ENCODE measurements at places on chromosomes 5 and 9. TPM values are rescaled to one million over a fixed set of nuclear protein-coding genes. Genes with fewer than 3 reads are reported as not detected.

The TNC gene
- total RNA-seq: not detected

DNA sequence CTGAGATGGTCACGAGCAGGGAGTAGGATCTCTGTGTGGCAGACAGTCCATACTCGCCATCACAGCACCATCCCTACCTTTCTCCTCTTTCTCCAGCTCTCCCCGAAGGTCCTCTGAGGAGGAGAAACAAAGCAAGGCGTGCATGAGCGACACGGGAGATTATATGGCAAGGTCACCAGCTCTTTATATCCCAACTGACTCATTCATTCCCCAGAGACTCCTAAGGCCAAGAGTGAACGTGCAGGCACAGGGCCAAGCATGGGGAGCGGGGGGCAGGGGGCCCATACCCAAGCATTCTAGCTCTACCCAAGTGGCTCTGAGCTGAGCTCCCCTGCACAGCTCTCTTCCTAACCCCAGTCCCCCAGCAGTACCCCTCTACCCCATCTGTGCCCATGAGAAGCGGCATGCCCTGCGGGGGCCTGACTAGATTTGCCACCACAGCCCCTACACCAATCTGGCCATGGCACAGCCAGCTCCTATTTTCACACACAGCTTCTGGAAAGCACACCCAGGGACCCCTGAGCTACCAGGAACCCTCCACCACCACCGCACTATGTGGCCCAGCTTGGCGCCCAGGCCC is 6.8 kb downstream of the TRIM7 start:
- no peak overlapping the region for H3K4me3 ChIP-seq
- peaks cover 30% of the 10 kb centered on the region for H3K4me1 ChIP-seq
- H3K36me3 ChIP-seq: no peaks in the 10 kb centered on the region
- H3K27me3 ChIP-seq: no peaks in the 10 kb centered on the region
- H3K27ac ChIP-seq: no peak overlapping the region
- no peak for DNase-seq

GRCh38 chr5:132044207-132044606 is 16.2 kb upstream of the IL3 start:
- H3K4me1 ChIP-seq: no peaks in the 10 kb centered on the region
- no peak for DNase-seq
- H3K36me3 ChIP-seq: no peaks in the 10 kb centered on the region
- H3K27ac ChIP-seq: no peak overlapping the region

The EPB41L4B gene
- 5.3 TPM for total RNA-seq

GRCh38 chr9:134550584-134550983 is 91.0 kb upstream of the COL5A1 start:
- DNase-seq: no peak
- H3K4me3 ChIP-seq: no peak overlapping the region
- H3K27me3 ChIP-seq: peaks cover 10% of the 10 kb centered on the region
- no peaks in the 10 kb centered on the region for H3K4me1 ChIP-seq
- H3K36me3 ChIP-seq: no peaks in the 10 kb centered on the region

DNA sequence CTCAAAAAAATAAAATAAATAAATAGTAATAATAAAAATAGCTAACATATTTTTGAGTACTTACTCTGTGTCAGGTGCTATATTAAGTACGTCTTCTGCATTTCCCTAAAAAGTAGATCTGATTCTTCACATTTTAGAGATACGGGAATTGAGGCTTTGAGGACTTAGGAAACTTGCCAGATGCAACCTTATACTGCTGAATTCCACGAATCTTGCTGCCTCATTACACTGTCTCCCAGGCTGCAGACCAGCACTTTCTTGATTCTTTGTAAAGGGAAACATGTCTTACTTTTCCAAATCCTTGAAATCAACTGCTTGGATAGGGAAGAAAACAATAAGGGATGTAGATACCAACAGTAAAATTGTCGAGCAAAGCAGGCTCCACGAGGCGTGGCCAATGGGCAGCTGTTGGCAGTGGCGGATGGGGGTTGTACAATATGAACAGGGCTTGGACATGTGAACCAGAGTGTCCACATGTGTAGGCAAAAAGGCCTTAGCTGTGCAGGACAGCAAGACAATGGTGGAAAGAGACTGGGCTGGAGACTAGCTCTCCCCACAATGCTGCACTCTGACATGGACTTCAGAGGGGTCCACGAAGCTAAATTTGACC is 124.3 kb upstream of the RAI14 start:
- no peaks in the 10 kb centered on the region for H3K36me3 ChIP-seq
- no peak overlapping the region for H3K27ac ChIP-seq
- DNase-seq: no peak
- H3K4me3 ChIP-seq: no peak overlapping the region

DNA sequence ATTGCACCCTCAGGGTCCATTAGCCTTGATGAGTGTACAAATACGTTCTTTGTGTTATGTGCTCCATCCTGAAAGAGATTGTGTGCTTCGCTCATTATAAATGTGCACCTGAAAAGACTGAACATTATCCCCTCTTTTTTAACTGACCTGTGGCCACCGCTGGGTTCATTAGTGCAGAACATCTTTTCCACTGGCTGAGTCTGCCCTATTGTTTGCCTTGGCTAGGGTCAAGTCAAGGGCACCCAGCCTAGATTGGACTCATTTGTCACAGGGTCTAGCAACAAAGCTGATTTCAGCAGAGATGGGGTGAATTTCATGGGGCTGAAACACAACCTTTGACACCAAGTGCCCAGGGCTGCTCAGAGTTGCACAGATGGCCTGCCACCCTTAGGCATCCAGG is 764.1 kb upstream of the ARRDC3 start:
- DNase-seq: no peak
- no peaks in the 10 kb centered on the region for H3K36me3 ChIP-seq
- H3K4me3 ChIP-seq: no peak overlapping the region
- H3K4me1 ChIP-seq: no peaks in the 10 kb centered on the region
- H3K27me3 ChIP-seq: no peaks in the 10 kb centered on the region

GRCh38 chr5:90128551-90128950 is 281.0 kb downstream of the CETN3 start:
- H3K27ac ChIP-seq: no peak overlapping the region
- H3K4me3 ChIP-seq: no peak overlapping the region
- H3K36me3 ChIP-seq: no peaks in the 10 kb centered on the region
- no peaks in the 10 kb centered on the region for H3K27me3 ChIP-seq
- no peak for DNase-seq
- H3K4me1 ChIP-seq: peaks cover 20% of the 10 kb centered on the region

DNA sequence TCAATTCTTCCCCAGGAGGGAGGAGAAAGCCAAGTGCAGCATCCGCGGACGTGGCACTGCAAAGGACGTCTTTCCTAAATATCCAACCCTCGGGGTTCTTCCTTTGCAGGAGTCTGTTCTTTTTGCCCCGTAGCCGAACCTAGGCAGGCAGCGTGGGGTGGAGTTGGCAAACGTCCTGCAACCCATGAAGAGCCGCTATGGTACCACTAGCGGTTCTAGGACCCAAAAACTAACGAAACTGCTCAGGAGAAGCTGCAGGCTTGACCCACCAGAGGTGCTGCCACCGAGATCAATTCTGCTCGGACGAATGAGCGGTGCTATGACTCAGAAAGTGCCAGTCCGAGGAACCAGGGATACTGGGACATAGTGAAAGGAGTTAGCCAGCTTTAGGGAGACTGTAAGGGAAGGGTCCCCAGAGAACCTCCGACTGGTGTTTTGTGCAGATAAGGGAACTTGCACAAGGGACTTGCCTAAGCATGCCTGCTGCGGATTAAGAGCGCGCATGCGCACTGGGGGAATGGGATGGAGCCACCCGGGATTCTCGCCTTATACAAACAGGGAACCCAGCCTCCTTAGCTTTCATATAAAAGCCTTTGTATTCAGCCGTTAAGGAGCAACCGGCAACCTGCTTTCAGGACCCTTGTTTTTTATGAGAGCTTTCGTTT is 32.7 kb downstream of the ANXA2R start:
- H3K27ac ChIP-seq: peak overlapping the region; percentile 98
- peaks cover 30% of the 10 kb centered on the region for H3K4me1 ChIP-seq
- peak; percentile 69 for DNase-seq

GRCh38 chr9:136220017-136220729 is 15.2 kb upstream of the LHX3 start:
- no peak overlapping the region for H3K27ac ChIP-seq
- H3K4me1 ChIP-seq: peaks cover 41% of the 10 kb centered on the region
- H3K27me3 ChIP-seq: no peaks in the 10 kb centered on the region
- H3K36me3 ChIP-seq: peaks cover 86% of the 10 kb centered on the region
- H3K4me3 ChIP-seq: no peak overlapping the region

DNA sequence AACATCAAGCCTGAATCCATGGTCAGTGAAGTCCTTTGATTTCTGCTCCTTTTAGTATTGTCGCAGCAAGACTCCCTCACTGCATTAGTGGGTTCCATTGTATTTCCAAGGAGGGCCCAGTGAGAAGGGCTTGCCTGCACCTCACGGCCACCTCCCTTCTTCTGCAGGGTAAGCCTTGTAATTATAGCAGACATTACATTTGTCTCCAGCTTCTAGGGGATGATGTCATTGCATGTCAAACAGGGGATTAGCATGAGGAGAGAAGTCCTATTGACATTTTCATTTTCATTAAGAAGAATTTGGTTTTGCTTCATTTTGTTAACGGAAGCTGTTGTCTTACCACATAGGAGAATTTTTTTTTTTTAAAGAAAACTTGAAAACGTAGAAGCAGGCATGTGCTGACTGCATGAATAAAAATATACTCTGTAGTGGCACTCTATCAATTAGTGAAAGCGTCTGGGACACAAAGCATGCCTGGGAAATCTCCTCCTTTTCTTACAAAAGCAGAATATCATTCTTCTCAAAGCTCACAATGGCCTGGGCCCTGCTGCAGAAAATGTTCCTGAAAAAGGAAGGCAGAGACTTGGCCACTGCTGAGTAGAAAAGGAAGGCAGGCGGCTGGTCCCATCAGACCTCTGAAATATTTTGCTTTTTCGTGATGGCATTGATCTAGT is 27.1 kb downstream of the MAP1B start:
- H3K27me3 ChIP-seq: peaks cover 9% of the 10 kb centered on the region
- H3K4me1 ChIP-seq: no peaks in the 10 kb centered on the region
- H3K27ac ChIP-seq: no peak overlapping the region

DNA sequence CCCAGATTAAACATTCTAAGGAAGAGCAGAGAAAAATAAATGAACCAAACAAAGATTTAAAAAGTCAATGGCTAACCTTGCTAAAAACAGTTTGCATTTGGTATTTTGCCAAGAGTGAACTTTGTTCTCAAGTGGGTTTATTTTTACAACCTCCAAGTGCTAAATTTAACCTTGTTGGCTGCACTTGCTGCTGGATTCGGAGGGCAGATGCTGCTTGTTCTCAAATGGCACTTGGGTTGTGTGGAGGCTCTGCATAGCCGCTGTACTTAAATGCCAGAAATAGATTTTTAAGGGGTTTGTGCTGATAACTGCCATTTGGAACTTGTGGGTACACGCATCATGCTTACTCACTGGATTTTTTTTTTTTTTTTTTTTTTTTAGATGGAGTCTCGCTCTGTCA is 13.3 kb upstream of the SPATA24 start:
- DNase-seq: no peak
- no peak overlapping the region for H3K4me3 ChIP-seq
- peaks cover 23% of the 10 kb centered on the region for H3K36me3 ChIP-seq
- no peaks in the 10 kb centered on the region for H3K27me3 ChIP-seq

DNA sequence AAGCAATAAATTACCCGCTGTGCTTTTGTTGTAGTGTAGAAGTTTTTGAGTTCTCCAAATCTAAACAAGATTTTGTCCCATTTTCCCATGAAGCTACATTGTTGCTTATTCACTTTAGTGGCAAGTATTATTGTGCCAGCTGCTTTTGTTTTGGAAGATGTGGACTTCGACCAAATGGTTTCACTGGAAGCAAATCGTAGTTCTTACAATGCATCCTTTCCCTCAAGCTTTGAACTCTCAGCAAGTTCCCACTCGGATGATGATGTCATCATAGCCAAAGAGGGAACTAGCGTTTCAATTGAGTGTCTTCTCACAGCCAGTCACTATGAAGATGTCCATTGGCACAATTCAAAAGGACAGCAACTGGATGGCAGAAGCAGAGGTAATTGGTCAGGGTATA is 10.9 kb downstream of the MFAP3 start:
- peaks cover 58% of the 10 kb centered on the region for H3K36me3 ChIP-seq
- H3K27me3 ChIP-seq: no peaks in the 10 kb centered on the region
- H3K4me1 ChIP-seq: peaks cover 7% of the 10 kb centered on the region
- H3K27ac ChIP-seq: no peak overlapping the region
- DNase-seq: no peak

GRCh38 chr9:20200991-20201431 is 412.2 kb upstream of the SLC24A2 start:
- H3K27me3 ChIP-seq: peaks cover 3% of the 10 kb centered on the region
- H3K36me3 ChIP-seq: no peaks in the 10 kb centered on the region
- H3K4me1 ChIP-seq: peaks cover 13% of the 10 kb centered on the region
- no peak overlapping the region for H3K27ac ChIP-seq

- no peak for DNase-seq
- no peak overlapping the region for H3K4me3 ChIP-seq
- no peaks in the 10 kb centered on the region for H3K36me3 ChIP-seq
- H3K4me1 ChIP-seq: peaks cover 10% of the 10 kb centered on the region
- peaks cover 19% of the 10 kb centered on the region for H3K27me3 ChIP-seq
These were observed 138.2 kb downstream of the FGF1 start for GRCh38 chr5:142547445-142548380.

The CARD9 gene
- 0.89 TPM for total RNA-seq

DNA sequence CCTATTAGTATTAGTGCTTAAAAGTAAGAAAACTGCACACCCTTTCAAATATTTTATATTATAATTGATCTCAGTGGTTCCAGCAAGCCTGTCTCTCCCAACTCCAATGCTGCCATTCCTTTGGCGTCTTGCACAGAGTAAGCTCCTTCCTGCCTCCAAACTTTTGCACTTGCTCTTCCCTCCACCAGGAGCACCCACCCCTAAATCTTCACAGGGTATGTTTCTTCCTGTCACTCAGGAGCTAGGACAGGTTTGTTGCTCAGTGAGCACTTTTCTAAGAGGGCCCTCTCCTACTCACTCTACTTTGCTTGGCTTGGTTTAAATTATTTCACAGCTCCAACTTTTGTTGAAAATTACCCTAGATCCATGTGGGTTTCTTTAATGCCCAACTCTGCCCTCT is 189.1 kb upstream of the ADRA1B start:
- no peak for DNase-seq
- H3K36me3 ChIP-seq: no peaks in the 10 kb centered on the region
- peaks cover 27% of the 10 kb centered on the region for H3K27me3 ChIP-seq
- no peak overlapping the region for H3K27ac ChIP-seq
- H3K4me3 ChIP-seq: no peak overlapping the region

The SPATA31E1 gene
- not detected for total RNA-seq

DNA sequence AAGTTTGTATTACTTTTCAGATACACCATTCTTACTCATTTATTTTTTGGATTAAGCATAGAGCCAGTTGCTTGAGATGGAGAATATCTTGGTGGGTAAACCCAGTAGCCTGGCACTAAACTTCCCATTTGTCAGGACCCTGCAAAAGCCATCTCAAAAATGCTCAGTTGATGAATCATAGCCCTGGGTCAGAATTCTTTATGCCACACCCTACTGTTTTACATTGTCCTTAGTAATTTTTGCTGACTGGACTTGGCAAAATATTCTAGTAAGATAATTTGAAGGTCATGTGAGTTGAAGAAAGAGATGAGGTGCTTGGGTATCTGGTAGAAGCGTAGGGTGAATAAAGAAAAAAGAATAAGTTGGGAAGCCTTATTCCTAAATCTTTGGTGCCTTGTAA is 50.7 kb downstream of the C7 start:
- peaks cover 2% of the 10 kb centered on the region for H3K27me3 ChIP-seq
- no peaks in the 10 kb centered on the region for H3K36me3 ChIP-seq
- no peaks in the 10 kb centered on the region for H3K4me1 ChIP-seq
- no peak overlapping the region for H3K4me3 ChIP-seq
- DNase-seq: no peak

Data from activated B cell treated with CpG ODN at 0.5 μM for 24 hours (primary cell).